Head of caudate nucleus (tissue), 42 donors: ENCODE measurements at places on chromosomes 13 and 19.

DNA sequence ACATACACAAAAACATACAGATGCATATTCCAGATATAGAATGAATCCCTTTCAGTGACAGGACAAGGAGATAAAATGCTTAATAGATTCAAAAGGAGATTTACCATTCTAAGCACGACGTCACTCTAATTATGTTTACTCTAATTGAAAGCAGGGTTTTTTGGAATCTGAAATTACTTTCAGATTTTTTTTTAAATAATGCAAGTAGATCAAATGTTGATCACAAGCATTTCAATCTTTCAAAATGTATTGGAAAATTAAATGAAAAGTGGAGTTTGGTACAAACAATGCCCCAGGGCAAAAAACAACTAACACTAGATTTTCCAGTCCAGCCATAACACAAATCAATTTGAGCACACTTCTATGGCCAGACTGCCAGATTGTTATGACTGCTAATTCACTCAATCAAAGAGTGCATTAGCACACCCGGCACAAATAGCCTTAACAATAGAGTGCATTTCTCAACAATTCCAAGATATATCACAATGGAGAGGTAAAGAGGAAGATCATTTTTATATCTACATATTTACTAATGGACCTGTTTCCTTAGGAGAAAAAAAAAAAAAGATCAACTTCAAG lies 4.3 kb upstream of the DACH1 start:
- DNase-seq = no peak

GRCh38 chr13:107867701-107868661 lies 347.4 kb downstream of the LIG4 start:
- peak; percentile 62 for DNase-seq

GRCh38 chr19:48506138-48506733 lies 5.4 kb downstream of the LMTK3 start:
- DNase-seq = no peak

DNA sequence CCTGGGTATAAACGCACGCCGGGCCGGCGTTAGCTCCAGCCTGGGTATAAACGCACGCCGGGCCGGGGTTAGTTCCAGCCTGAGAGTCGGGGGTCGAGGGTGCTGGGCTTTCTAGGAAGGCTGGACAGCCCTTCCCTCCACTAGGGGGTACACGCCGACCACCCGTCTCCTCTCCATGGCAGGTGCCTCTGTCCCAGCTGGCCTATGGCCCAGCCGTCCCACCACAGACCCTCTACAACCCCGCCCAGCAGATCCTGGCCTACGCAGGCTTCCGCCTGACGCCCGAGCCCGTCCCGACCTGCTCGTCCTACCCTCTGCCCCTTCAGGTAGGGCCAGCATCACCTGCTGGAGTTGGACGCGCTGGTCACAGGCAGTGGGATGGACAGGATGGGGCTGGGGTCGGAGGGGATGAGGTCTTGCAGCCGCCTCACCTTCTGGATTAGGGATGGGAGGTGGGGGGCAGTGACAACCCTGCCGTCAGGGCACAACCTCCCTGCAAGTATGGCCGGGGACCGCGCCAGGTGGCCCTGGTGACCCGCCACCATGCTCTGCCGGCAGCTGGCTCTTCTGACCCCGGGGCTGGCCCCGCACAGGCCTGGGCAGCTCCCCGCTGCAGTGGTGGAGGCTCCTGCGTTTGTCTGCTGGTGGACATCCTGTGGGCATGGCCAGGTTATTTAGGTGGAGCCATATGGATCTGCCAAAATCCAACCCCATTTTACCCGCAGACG lies 45.8 kb downstream of the TMEM255B start:
- no peak for DNase-seq
